SK-N-SH (cell line): ENCODE measurements at places on chromosomes 16 and 17.

DNA sequence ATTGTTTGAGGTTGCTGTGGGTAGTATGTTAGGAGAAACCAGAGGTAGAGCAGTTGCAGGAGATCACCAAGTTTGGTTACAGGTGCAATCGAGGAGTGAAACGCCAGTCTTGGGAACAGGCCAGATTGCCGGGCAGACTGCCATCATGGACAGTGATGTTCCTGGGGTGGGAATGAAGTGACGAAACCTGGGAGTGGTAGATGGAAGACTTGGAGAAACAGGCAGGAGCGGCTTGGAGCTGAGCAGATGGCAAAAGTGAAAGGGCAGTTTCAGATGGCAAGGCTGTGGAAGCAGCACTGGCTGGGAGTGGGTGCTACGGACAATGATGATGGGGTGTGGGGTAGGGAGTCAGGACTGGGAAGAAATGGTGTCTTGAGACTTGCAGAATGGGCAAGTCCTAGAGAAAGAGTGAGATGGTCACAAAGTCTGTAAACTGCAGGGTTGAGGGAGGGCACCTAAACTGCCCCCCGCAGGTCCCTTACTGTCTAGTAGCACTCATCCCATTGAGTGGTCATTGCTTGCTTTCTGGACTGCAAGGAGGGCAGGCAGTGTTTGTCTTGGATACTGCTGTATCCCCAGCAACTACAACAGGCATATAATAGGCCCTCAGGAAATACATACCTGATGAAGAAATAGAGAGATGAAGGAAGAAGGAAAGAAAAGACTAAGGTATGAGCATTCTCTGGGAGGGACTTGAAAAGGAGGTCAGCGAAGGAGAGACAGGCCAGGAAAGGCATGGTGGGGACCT is 29.5 kb upstream of the ULK2 start:
- DNase-seq, result no peak

GRCh38 chr16:66605177-66605978 is 874 bp downstream of the CMTM3 start:
- DNase-seq, result peak; percentile 80

DNA sequence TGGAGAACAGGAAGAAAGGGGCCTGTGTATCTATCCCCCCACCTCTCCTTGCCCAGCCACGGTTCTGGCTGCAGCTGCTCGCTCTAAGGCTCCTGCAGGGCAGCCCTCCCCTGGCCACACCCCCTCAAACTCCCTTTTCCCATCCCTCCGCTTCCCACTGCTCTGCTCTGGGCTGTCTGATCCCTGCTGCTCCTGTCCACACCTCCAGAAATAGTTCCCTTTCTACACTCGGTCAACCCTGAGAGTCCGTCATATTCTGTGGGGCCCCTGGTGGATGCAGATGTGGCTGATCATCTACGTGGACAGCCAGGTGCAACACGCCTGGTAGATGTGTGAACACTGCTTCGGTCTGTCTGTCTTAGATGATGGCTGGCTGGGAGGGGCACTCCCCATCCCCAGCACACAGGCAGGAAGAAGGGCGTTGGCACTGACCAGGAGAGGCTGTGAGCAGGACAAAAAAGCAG is 19.3 kb upstream of the KRT19 start:
- DNase-seq, result no peak

DNA sequence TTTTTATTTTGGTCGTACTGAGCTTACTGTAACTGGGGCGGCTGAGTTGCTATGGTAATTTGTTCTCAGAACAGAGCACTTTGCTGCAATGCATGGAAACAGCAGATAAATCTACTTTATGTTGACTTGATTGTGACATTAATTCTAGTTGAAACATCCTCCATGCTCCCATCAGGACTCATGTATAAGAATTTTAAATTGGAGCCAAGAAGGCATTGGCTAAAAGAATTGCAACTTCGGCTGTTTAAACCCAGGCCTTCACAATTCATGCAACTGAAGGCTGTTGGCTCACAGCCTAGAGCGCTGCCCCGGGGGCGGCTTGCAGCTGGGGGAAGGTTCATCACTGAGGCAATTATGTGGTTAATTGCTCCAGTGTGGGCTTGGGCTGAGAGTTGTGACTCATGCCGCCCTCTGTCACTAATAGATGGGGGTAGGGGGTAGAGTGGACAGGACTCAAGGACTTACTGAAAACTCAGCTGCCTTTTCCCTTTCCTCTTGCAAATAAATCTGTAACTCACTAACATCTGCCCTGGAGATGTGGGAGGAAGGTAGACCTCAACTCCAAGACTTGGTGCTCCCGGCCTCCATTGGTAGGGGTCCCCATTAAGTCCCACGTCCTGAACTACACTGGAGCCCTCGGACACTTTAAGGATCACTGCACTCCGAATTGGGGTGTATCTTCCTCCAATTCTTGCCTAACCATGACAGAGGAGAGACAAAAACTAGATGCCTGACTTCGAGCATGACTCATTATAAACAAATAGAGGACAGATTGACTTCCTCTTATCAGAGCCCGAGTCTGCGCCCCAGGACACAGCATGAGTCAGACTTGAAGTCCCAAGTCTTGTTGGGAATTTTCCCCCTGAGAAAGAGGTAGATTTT is 37.5 kb downstream of the ERCC4 start:
- peak; percentile 37 for DNase-seq

- no peak for DNase-seq
Measured at GRCh38 chr16:58187665-58188421, 10.1 kb downstream of the CSNK2A2 start.

DNA sequence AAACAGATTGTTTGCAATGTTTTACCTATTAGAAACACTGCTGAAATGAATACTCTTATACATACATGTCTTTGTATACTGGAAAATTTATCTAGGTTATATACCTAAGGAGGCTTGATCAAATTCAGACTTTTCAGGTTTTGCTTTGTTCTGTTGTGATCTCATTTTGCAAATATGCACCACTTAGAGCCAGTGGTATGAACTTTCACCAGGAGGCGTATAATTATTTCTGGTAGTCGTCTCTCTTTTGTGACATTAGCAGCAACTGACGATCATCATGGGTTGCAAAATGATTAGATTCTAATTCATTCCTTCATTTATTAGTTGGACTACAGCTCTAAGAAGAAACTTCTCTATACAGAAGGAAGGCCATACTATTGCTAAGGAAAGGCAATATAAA is 26.9 kb downstream of the AP1G1 start:
- DNase-seq, result no peak

DNA sequence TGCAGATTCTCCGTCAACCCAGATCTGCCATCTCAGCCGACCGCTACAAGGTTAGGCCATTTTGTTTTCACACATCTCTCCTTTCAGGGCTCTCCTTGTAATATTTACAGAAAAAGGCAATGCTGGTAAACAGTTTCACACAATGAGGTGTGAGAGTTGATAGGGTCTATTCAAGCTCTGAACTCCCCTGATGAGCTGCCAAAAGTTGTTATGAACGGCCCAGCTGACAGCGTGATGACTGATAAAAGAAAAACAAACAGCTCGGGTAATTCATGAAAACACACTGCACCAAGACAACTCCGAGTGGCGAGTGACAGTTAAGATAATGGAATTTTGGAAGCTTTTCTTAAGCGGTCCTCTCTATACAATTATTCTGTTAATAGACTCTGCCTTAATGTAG is 68.1 kb upstream of the IRX5 start:
- no peak for DNase-seq

GRCh38 chr17:73311428-73311780 is 397 bp downstream of the CDC42EP4 start:
- no peak for DNase-seq

GRCh38 chr16:24146518-24146917 is 109.6 kb upstream of the CACNG3 start:
- DNase-seq, result no peak

DNA sequence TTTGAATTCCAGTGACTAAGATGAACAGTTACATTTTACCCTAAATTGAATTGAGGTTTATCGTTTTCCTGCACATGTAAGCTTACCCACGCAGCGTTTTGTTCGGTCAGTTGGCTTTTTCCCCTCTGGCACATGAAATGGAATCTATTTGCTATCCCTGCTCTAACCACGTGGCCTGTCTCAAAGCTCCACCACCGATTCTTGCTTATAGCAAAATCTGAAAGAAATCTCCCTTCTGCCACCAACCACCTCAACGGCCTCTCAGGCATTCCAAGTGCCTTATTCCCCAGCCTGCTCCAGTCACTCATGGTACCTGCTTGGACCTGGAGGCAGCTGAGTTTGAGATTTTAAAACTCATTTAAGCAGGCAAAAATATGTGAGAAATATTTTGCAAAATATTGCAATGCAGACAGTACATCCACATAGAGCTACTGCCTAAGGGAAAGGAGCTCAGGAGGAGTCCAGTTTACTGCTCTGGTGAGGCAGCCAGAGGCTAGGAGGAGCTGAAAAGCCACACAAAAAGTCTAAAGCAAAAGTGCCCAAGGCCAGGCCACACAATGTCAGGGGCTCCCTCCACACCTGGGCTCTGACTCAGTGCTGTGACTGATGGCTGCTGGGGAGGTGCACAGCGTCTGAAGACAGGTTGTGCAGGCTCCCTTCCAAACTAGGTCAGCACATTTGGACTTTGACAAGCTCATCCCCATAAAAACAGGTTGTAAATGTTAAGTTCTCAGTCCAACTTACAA is 26.4 kb downstream of the ARHGAP17 start:
- peak; percentile 57 for DNase-seq

- no peak for DNase-seq
Measured at GRCh38 chr17:76176701-76177574, 35.9 kb upstream of the FOXJ1 start.

DNA sequence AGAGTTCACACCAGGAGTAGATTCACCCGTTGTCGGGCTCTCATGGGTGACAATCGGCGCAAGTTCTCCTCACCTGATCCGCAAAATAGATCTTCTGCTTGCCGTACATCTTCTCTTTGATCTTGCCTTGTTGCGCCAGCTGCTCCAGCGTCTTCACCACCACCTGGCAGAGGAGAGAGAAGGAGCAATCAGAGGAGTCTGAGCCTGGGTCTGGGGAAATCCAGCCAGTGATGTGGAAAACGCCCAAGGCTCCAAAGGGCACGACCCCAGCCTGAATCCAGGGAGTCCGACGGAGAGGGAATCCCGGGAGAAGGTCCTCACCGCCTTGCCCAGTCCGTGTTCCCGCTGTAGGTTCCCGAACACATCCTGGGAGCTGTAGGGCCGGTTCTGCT is 393 bp downstream of the PSMC3IP start:
- DNase-seq, result no peak

GRCh38 chr16:56910654-56911539 is 21.0 kb upstream of the HERPUD1 start:
- DNase-seq, result no peak

DNA sequence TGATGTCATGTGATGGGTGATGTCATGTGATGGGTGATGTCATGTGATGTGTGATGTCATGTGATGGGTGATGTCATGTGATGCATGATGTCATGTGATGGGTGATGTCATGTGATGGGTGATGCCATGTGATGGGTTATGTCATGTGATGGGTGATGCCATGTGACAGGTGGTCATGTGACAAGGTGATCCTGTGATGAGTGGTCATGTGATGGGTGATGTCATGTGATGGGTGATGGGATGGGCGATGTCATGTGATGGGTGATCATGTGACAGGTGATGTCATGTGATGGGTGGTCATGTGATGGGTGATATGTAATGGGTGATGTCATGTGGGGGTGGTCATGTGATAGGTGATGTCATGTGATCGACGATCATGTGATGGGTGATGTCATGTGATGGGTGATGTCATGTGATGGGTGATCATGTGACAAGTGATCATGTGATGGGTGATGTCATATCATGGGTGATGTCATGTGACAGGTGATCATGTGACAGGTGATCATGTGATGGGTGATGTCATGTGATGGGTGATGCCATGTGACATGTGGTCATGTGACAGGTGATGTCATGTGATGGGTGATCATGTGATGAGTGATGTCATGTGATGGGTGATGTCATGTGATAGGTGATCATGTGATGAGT is 17.2 kb downstream of the CD300LB start:
- no peak for DNase-seq

- no peak for DNase-seq
Measured at GRCh38 chr16:11972128-11972527, 4.4 kb upstream of the SNX29 start.

DNA sequence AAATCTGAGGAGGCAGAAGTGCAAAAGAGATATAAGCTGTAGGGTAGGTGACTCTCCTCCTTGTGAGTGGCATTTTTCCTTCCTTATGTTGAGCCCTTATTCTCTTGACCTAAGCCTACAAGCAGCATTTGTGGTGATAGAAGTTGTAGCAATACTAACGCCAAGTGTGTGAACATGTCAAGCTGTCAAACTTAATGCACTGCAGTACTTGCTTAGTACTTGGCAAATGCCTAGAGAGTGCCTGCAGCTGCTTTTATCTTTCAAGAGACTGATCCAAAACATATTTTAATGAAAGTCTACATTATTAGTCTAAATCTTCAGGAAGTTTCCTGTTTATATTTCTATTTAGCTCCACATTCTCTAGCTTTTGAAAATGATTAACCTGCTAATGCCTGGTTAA is 83.2 kb downstream of the CNTNAP4 start:
- DNase-seq, result no peak

DNA sequence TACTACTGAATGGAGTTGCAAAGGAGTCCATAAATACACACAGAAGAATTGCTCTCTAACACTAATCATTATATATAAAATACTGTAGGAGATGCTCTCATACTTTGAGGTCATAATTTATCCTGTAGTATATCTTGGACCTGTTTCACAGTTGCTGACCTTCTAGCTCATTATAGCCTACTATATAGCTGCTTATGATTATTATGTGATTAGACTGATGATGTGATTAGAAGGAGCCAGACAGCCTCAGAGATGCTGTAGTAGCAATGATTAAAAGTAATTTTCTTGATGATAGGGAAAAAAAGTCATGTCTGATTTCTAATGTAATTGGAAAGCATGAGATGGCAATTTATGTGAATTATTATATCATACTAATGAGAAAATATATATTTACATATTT is 455.7 kb downstream of the CNTNAP4 start:
- DNase-seq, result peak; percentile 6

GRCh38 chr16:27748868-27749546 is 199.1 kb downstream of the KATNIP start:
- no peak for DNase-seq

DNA sequence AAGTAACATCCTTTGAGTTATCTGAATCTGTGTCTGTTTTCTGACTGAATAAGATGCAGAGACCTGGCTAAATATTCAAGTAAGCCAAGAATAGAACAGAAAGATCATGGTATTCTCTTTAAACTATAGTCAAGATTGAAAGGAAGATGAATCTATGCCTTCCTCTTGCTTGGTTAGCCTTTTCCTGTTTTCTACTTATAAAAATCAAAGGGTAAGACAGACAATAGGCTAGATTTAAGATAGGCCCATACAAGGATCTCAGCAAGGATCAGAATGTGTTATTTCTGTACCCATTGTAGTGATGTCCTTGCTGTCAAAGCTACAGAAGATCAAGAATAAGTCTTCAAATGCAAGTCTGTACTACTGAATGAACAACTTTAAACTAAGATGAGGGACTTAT is 7.0 kb upstream of the CDR2 start:
- DNase-seq, result no peak

GRCh38 chr17:5099271-5099670 is 12.4 kb downstream of the ZNF232 start:
- DNase-seq, result no peak

GRCh38 chr16:83847371-83848225 is 39.8 kb downstream of the HSBP1 start:
- DNase-seq, result peak; percentile 74

GRCh38 chr17:35738519-35739133 is 7.2 kb downstream of the RASL10B start:
- DNase-seq, result no peak

- DNase-seq, result no peak
Measured at GRCh38 chr17:21106316-21106715, 20.4 kb upstream of the DHRS7B start.
